ENCODE measurements at places on chromosomes 1 and 21.
A peak's percentile ranks its signal among the peaks of the same experiment; 100 is the strongest.

DNA sequence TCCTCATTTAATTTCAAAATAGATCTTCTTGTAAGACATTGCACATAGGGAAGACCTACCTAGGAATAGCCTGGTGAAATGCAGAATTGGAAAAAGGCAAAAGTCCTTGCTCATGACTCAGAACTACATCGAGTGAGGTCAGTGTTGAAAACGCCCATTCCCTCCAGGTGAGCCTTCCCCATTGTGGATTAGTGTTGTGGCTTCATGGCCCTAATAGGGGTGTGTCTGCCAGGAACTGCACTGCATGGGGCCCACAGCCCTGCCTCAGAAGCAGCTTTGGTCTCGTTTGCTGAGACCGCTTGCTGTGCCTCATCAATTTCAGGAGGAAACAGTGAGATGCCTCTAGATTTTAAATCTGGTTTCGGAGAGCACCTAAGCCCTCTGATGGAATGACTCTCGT lies 17.0 kb downstream of the TFF3 start:
- DNase-seq, result no peak

- no peak for DNase-seq
Measured at GRCh38 chr1:226548256-226549093, at the start of gene STUM. TSS of gene STUM (plus strand) at chr1:226548764. CDS start at chr1:226548905, 141 bp downstream.

DNA sequence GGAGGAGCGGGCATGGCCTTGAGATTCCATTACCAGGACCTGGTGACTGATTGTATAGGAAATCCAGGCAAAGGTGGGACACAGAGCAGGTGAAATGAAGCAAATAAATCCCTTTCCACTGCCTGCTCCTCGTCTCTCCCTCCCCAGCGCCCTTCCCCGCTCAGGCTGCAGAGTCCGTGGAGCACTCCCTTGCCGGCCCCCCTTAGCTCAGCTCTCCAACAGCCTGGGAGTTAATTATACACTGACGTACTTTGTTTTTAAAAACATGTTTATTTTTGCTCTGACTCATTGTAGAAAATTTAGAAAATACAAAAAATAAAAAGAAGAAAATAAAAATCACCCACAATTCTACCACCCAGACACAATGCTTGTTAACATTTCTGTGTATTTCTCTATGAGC lies 61.7 kb downstream of the LGR6 start:
- DNase-seq, result no peak

DNA sequence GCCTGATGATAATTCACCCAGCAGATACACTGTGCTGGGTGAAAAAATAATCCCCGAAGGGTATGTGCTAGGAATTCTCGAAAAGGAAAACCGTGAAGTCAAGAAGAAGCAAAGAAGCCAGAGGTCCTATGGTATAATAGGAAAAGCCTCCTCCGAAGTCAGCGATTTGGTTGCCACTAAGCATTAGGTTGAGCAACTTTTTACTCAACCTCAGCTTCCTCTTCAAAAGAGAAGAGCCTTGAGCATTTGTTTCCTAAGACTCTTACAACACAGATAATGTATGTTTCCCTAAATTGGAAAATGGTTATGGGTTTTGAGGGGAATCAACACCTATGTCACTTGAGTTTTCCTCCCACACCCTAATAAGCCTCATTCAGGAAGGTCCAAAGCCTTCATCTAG lies 21.3 kb upstream of the MNDA start:
- DNase-seq, result no peak

- no peak for DNase-seq
Measured at GRCh38 chr1:168234846-168235547, 9.2 kb downstream of the SFT2D2 start.

DNA sequence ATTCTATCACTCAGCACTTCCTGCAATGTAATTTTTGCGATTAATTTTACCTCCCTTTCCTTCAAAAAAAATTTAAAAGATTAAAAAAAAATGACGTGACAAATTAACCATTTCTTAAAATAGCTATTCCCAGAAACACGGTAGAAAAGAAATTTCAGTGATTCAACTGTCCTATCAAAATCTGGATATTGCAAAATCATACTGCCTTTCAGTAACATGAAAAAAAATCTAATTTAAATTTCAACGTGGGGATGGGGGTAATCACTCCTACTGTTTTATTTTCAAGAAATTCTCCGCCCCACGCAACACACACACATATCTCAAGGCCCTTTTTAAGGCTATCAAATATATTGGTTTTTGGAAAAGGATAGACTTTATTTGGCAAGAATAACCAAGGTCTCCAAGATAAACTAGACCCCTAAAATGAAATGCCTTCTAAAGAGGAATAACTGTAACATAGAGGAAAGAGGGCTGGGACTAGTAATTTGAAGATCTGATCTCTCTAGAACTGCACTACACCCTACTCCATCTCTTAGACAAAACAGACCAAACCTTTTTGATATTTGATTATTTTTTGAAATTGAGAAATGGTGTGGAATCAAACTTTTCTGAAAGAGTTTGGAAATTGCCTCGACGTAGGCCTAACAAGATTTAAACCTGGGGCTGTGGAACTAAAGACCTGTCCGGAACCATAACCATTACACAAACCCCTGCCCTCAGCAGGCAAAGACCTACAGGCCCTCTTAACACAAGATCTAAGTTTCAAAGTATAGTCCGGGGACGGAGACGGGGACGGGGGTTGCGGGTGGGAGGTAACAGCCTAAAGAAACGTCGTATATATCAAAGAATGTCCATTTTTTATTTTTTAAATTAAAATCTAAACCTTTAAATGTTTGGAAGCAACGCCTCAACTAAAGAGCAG lies 941 bp downstream of the ARNT start:
- peak; percentile 51 for DNase-seq

DNA sequence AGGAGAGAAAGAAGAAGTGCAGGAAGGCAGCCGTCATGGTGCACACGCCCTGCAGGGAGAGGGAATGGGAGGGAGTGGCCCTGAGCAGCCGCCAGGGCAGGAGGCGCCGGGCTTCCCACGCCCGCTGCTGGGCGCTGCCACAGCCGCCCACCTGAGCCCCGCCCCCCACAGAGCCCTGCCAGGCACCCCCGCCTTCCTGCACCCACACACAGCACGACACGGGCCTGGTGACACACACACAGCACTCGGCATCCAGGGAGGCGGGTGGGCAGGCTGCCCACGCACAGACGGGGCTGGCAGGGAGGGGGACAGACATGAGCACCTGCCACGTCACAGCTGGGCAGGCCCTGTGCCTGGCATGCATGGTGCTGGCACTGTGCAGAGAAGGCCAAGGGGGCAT lies 27.5 kb downstream of the ADGRB2 start:
- peak; percentile 59 for DNase-seq

- no peak for DNase-seq
Measured at GRCh38 chr1:199751962-199752687, 275.4 kb upstream of the NR5A2 start.

- DNase-seq, result no peak
Measured at GRCh38 chr1:89546082-89546889, 21.7 kb downstream of the LRRC8B start.

GRCh38 chr1:184892116-184892515 lies 82.2 kb downstream of the NIBAN1 start:
- DNase-seq, result no peak
